ENCODE measurements at places on chromosomes 13 and 19.

- no peak for DNase-seq
These were observed 31.7 kb downstream of the DNAJC15 start for GRCh38 chr13:43054803-43055802.

DNA sequence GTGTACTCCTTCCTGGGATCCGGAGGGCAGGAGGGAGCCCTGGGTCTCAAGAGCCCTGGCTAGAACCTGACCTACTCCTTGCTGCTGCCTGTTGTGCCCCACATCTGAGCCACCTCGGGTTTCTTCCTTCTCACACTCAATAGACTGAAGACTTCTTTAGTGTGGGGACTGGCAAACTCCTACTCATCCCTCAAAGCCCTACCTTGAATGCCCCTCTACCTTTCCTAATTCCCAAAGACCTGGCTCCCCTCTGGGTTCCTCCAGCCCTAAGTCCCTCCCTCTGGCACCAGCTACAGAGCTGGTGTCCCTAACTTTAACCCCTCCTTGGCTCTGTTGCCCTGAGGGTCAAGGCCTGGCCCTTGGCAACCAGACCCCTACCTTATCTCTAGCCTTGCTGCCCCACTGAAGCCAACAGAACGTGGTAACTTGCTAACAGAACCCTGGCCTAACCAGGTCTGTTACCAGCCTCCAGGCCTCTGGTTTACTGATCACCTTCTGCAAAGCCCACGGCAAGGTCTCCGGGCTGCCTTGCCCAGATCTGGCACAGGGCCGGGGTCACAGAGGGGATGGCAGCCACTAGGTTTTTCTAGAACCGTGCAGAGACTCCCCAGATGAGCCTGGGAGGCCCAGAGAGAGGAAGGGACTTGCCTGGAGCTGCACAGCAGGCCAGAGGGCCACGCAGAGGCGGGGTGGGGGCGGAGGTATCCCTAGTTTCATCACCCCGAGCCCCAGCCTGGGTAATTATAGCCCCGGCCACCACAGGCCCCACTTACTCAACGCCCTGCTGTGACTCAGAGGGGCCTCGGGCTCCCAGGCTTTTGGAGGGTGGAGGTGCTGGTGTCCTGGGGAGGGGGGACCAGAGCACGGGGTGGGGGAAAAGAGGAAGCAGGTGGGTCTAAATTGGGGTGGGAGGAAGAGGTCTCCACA, 15.3 kb downstream of the ZBTB7A start:
- no peak for DNase-seq

DNA sequence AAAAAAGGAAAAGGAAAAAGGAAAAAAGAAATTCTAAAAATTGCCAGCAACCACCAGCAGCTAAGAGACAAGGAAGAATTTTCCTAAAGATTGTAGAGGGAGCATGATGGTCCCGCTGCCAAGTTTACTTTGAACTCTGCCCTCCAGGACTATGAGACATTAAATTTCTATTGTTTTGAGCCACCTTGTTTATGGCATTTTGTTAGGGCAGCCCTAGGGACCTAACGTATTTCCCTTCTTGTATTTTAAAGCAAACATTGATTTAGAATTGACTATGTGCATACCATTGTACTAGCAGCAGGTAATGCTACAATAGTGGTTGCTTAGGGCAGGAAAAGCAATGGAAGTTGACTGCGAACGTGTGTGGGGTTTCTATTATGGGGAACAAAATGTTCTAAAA, 1414.2 kb downstream of the EFNB2 start:
- no peak for DNase-seq

DNA sequence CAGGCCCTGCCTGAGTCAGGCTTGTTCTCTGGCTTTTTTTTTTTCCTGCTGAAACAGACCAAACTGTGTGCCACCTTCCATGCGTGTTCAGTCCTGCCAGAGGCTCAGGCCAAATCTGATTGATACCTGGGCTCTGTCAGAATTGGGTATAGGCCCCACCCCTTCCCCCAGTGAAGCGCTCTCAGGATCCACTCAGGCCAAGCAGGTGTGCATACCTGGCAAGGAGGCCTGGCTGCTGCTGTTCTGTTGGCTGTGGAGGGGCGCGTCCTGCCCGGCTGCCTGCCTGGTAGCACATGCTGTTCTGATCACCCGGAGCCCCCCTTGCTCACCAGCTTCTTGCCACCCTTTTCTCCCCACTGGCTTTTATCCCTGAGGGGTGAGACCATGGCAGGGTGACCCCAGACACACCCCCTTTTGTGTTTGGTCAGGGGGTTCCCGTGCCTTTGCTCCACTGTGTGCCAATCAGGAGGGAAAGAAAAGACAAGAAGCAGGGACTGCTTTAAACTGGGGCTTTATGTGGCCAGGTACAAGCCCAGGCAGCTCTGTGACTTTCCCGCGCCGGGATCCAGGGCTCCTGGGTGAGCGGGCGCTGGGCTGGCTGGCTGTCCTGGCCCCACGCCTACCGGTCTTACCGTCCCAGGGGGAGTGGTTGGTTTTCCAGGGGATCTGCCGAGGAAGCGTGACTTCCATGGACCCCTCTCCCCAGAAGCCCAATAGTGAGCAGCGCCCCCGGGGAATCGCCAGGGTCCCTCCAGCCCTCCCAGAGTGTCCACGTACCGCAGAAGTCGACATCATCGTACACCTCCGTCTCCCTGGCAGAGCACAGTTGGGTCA, 12.7 kb downstream of the PRAM1 start:
- no peak for DNase-seq

DNA sequence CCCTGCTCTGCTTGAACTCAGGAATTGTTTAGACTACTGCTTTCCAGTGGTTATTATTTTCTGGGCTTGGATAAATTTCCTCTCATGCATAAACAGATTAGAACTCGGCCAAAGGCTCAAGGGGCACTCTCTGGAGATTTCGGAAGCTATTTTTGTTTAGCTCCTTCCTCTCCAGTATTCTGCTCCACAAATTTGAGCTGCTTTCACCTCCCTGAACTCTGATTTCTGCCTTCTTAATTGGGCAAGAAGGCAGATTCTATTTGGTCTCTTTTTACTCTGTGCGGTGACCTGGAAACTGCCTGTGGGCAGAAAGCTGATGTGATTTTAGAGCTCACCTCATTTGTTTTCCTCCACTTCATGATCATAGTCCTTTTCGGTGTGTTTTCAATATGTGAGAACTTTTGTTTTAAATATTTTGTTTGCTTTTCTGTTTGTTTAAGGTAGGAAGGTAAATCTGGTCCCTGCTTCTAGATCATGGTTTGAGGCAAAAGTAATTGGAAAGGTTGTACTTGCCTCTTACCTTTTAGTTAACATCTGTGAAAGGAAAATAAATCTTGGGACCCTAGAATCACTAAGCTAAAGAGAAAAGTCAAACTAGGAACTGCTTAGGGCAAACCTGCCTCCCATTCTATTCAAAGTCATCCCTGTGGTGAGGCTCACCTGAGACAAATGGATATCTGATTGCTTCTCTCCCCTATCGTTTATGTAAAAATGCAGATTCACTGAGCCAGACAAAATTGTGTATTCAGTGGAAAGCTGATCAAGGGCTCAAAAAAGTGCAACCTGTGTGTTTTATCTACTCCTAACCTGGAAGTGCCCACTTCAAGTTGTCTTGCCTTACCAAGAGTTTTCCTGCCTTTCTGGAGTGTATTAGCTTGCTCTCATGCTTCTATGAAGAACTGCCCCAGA, 714.7 kb upstream of the PCDH20 start:
- no peak for DNase-seq

DNA sequence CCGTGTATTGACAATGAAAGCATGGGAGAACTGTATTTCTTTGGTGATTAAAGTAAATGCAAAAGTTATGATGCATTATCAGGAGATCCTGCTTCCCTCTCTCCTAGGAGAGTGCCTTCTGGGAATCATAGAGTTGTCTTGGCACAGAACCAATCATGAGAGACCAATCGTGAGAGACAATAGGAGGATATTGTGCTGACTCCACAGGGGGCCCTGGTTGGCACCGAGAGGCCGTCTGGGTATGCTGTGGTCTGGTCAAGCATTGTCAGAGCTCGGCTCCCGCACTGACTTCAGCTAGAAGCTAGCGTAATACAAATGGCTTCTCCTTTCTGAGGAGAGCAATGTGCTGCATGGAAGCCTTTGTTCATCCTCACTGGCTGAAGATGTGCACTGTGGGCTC, 131.5 kb upstream of the GJB6 start:
- no peak for DNase-seq

DNA sequence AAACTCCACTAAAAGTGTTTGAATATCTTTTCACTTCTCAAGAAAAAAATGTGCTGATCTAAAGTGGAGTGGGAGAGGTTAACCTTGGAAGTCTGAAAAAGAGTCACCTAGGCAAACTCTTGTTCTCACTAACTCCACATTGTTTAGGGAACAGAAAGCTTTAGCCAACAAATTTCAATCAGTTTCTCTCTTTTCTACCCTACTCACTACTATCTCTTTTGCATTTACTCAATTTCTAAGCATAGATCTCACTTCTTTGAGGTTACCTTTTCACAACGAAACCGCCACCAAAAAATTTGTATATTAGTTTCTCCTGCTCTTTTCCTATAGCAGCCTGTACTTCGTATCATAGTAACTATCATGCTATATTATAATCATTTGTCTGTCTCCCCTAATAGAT, 6.3 kb downstream of the NHLRC3 start:
- DNase-seq, result no peak

DNA sequence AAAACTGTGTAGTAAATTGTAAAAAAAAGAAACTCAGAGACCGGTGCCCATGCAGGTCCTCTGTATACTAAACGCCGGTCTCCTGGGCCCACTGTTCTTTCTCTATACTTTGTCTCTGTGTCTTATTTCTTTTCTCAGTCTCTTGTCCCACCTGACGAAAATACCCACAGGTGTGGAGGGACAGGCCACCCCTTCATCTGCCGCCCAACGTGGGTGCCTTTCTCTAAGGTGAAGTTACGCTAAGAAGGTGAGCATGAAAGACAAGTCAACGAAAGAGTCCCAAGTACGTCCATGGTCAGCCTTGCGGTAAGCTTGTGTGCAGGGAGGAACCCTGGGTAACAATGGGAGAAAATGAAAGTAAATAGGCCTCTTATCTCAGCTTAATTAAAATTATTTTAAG, 48.0 kb upstream of the WASF3 start:
- DNase-seq, result no peak

GRCh38 chr13:20340759-20341171, 108.6 kb upstream of the GJB6 start:
- DNase-seq, result no peak

Measured in germinal center (tissue), 1 donor.